Inflammatory macrophage treated with lipopolysaccharide for 4 hours (primary cell): ENCODE measurements at places on chromosomes 3 and 15.

GRCh38 chr15:42707873-42708544 is 28.9 kb downstream of the CDAN1 start:
- no peak for DNase-seq

GRCh38 chr15:39698444-39699390 is 83.9 kb downstream of the FSIP1 start:
- DNase-seq, result no peak

- DNase-seq, result no peak
Measured at GRCh38 chr15:29196722-29197121, 72.9 kb downstream of the NSMCE3 start.

GRCh38 chr15:31332681-31333071 is 6.0 kb downstream of the KLF13 start:
- DNase-seq, result no peak

GRCh38 chr3:150733936-150734794 is 28.8 kb downstream of the SIAH2 start:
- DNase-seq, result no peak

DNA sequence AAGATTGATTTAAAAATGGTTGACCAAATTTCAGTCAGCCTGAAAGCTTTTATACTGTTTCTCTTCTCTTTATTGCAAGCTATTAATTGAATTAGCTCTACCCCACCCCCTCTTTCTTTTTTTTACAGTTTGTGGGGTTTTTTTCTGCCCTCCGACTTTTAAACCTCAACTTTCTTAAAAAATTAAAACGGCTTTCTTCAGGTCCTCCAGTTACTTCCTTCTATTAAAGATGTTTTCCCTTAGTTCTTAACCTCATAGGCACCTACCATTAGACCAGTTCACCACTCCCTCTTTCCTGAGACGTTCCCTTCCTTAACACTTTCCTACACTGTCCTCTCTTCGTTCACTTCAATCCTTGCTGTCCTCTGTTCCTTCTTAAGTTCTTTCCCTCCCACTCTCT is 52.4 kb downstream of the ATP8B4 start:
- DNase-seq, result no peak

GRCh38 chr15:94366781-94367180 is 135.4 kb downstream of the MCTP2 start:
- no peak for DNase-seq

DNA sequence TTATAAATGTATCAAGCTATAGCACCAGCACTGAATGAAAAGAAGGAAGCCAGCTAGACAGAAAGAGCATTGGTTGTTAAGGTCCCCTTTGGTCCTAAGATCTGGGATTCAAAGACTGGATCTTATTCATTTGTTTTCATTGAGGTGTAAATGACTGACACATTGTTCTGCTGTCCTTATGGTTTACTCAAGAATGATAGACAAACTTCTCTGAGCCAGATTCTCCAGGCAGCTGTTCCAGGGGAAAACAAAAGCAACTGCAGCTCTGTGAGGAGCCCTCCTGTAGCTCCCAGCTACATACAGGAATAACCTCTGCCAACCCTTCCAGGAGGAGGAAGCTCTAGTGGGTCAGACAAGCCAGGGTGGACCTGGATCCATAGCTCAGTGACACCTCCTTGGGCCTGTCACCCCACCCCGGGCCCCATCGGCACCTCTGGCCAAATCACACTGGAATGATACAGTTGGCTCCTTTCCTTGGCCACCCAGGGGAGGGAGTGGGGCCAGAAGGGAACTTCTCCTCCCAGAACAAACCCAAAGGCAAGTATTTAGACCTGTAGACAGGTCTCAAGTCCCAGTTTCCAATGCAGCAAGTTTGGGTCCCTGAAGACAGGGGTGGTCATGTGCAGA is 57.8 kb downstream of the ZNF621 start:
- no peak for DNase-seq

- no peak for DNase-seq
Measured at GRCh38 chr15:51269496-51269895, 68.9 kb downstream of the CYP19A1 start.

DNA sequence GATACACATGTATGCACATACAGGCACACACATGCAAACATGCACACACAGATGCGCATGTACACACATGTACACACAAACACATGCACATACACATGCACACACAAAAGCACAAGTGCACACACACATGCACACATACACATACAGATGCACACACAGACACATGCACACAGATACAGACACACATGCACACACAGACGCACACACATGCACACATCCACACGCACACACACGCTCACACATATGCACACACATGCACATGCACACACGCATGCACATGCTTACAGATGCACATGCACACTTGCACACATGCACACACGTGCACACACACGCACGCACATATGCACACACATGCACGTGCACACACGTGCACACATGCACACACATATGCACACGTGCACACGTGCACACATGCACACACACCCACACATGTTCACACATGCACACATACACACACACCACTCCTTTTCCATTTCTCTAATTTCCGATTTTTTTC is 283.8 kb upstream of the FRG2C start:
- DNase-seq, result no peak

- no peak for DNase-seq
Measured at GRCh38 chr3:86251781-86252180, 739.2 kb downstream of the VGLL3 start.
